ENCODE measurements at places on chromosomes 7 and 10.

GRCh38 chr7:156927571-156928405 lies 21.7 kb upstream of the NOM1 start:
- DNase-seq, result no peak

DNA sequence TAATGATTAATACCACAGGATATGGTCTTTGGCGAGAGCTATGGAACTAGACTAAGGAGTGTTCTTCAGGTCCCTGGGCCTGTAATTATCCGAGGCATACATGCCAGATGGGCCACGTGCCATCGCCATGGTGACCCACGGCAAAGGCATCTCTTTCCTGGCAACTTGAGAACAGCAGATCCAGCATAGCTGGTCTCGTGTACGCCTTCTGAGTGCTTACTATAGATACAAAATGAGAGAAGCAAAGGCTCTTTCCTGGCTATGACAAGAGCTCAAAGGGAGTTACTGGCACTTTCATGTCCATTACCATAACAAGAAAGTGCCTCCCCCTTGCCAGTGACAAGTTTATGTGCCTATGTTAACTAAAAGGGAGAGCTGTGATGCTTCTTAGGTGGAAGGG lies 26.0 kb upstream of the GLI3 start:
- no peak for DNase-seq

- no peak for DNase-seq
Observed at GRCh38 chr10:97796651-97797050, 24.9 kb upstream of the SFRP5 start.

DNA sequence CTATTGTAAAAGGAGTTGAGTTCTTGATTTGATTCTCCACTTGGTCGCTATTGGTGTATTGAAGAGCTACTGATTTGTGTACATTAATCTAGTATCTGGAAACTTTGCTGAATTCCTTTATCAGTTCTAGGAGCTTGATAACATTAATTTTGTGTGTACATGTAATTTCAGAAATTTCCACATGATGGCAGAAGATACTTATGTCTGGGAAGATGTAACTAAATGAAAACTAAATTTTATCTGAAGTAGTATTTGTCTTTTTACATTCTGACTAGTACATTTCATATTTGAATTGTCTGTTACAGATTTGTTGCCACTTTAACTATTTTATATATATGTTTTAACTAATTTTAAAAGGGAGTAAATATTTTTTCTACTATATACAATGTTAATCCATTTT lies 27.6 kb downstream of the SDHAF3 start:
- no peak for DNase-seq

DNA sequence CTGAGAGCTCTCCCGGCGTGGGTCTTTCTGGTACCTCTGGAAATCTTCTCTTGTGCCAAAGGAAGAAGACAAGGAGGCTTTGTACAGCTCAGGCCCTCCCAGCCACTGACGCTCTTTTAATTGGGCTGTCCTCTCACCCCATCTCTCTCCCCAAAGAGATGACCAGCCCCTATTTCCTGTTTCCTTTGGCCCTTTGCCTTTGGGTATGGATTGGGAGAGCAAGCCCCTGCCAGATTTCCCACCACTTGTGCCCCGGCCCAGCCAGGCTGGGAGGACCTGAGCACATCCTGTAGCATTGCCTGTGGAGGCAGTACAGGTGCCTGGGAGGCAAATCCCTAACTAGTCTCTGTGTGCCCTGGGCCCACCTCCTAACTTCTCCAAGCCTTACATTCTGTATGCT lies 5.7 kb upstream of the PLAC9 start:
- no peak for DNase-seq

DNA sequence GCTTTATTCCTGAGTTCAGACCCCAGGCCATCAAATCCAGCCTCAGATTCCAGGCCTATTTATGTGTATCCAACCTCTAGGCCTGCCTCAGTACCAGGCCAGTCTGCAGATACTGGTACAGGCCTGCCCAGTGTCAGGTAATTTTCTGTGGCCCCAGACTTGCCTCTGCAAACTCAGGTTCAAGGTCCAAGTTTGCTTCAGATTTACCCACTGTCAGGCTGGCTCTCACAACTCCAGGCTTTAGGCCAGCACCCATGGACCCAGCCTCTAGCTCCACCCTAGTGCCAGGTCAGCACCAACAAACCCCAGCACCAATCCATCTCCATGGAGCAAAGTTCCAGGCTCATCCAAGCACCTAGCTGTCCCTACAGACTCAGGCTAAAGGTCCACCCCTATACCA lies 169.7 kb downstream of the ITGB1 start:
- DNase-seq, result no peak

DNA sequence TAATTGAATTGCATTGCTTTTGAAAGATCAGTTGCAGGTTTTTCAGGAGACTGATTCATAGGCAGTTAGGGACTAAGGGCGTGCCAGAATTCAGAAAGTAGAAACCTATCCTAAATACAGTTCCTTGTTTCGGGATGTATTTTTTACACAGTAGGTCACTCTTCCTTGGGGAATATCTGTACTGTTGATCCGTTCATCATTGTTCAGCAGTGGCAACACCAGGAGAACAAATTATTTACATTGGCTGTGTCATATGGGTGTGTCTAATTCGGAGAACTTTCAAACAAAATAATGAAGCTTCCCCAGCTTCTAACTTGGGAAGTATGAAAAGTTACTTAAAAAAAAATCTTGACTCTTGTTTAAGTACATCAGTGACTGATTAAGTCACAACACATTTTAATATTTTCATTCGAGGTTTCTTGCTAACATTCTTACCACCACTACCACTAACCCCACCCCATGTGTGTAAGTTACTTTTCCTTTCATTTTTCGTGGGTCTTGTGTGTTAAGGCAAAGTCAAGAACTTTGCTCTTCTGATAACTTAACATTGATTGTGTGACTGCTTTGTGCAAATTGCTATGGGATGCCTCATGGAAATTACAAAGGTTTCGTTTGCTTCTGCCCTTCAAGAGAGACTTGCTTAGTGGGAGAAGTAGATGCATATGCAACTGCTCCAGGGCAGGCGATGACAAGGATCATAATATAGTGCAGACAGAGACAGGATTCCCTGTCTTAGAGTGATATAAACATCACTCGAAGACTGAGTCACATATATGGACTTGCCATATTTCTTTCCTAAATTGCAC lies 43.8 kb upstream of the RPA3 start:
- DNase-seq, result peak; percentile 60

- DNase-seq, result no peak
Observed at GRCh38 chr7:100059251-100059739, 9.7 kb downstream of the ZSCAN21 start.

Data from SJSA1 (cell line).